Aortic smooth muscle cell (primary cell): ENCODE measurements at places on chromosomes 3 and 15. TPM values are rescaled to one million over a fixed set of nuclear protein-coding genes. Genes with fewer than 3 reads are reported as not detected.

Gene CYP8B1
- total RNA-seq = not detected in 2 replicates

Gene SYNPR
- not detected in 2 replicates for total RNA-seq

Gene FBXW12
- total RNA-seq = not detected in 2 replicates

Gene SIDT1
- not detected in 2 replicates for total RNA-seq

Gene NMNAT3
- 2.1 TPM in 2 replicates for total RNA-seq
